ENCODE measurements at places on chromosomes 2 and 18. TPM values are rescaled to one million over a fixed set of nuclear protein-coding genes. Genes with fewer than 3 reads are reported as not detected.

Gene GALNT3
- total RNA-seq, result 78.2 TPM

Gene SPR
- total RNA-seq, result 23.4 TPM

Gene SERPINB10
- total RNA-seq, result 4.8 TPM

Gene GPR35
- total RNA-seq, result 0.85 TPM

Gene TGFA
- total RNA-seq, result 248 TPM

Gene ABCG5
- total RNA-seq, result not detected

Gene LDLRAD4
- not detected for total RNA-seq

Gene GKN2
- not detected for total RNA-seq
